AG10803 (cell line): ENCODE measurements at places on chromosomes 16 and 17.

DNA sequence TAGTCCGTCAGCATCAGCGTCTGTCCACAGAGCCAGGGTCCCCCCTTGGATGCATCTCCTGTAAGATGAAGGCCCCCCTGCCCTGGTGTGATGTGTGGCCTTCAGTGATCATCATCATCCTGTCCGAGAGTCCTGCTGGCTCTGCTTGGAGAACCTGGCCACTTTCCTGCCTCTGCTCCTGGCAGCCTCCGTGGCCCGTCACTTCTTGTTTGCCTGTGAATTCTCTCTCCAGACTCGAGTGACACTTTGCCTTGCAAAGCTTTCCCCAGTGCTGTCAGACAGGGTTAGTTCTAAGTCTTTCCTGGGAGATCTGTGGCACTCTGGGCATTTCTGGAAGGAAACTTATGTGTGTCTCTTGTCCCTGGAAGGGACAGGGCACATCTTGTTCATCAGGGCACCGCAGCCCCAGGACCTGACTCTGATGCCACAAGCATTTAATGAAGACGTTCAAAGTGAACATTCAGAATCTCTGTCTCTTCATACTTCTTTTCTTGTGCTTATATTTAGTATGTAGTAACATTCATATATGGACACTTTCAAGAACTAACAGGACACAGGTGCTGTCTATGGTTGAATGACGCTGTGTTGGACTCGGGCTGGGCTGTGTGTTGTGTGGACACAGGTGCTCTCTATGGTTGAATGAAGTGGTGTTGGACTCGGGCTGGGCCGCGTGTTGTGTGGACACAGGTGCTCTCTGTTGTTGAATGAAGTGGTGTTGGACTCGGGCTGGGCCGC lies 68.5 kb downstream of the RPTOR start:
- DNase-seq: no peak

GRCh38 chr17:9436630-9437029 lies 139.0 kb downstream of the STX8 start:
- peak; percentile 87 for DNase-seq

GRCh38 chr17:48195910-48196309 lies 88.3 kb downstream of the SNX11 start:
- no peak for DNase-seq

GRCh38 chr17:82317394-82318168 lies at the start of gene CD7:
TSS of gene CD7 (minus strand) at chr17:82317608. CDS start at chr17:82317495, 113 bp downstream.
- DNase-seq: no peak

GRCh38 chr17:41521574-41522261 lies 3.0 kb upstream of the KRT15 start:
- DNase-seq: peak; percentile 73

DNA sequence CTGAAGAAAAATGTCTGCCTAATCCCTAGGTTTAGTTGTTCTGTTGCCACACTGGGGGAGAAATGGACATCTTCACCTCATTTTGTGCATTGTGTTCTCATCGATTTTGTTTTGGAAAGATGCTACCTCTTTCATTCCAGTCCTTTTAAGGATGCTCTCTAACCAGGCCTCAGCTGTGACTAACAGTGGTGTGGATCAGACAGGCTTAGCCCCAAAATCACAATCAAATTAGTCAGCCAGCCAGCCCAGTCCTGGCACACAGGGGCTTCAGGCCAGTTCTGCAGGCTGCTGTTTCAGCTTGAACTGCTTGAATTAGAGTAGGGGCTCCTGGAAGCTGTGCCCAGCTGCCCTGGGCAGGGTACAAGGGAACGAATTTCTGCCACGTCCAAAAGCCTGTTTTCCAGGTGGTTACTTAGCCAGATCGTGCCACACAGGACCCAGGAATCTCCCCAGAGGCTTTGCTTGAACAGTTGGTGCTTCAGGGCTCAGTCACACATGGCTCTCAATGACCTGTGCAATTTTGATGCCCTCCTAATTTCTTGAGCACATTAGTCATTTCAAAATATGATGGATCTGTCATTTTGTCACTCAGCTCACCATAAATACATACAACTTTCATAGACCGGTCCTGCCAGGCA lies 60.7 kb downstream of the CLEC16A start:
- DNase-seq: peak; percentile 75

- DNase-seq: no peak
These were observed 36.6 kb upstream of the MED9 start for GRCh38 chr17:17440010-17440843.

- DNase-seq: peak; percentile 74
These were observed 263.5 kb downstream of the SNX29 start for GRCh38 chr16:12240036-12240435.

- DNase-seq: no peak
These were observed 17.4 kb downstream of the RNF43 start for GRCh38 chr17:58399974-58400373.

DNA sequence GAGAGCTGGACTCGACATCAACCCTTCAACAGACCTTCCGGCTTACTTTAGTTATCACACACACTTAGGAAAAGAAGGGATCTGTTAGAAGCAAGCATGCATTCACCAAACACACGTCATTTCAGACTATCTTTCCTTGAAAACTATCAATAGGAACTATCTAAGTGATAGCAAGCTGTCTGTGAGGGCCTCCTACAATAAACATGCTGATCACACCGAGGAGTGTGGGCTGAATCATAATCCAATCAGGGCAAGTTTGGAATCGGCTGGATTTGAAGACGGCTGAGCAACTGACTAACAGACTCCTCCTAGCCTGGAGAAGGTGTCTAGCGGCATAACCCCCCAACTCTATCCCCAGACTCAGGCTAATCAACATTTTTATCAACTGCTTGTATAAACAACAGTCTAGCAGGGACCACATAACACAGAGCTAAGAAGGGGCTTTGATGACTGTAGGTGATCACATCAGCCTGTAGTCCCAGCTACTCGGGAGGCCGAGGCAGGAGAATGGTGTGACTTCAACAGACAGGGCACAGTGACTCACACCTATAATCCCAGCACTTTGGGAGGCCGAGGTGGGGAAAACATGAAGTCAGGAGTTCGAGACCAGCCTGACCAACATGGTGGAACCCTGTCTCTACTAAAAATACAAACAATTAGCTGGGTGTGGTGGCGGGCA lies 14.1 kb downstream of the NXN start:
- DNase-seq: no peak

- peak; percentile 13 for DNase-seq
These were observed 910.5 kb downstream of the CDH11 start for GRCh38 chr16:64211331-64211730.

GRCh38 chr16:88491001-88491559 lies 38.0 kb downstream of the ZFPM1 start:
- no peak for DNase-seq

GRCh38 chr16:6345090-6345489 lies 987.6 kb upstream of the RBFOX1 start:
- DNase-seq: no peak

- no peak for DNase-seq
These were observed 7.0 kb downstream of the CHAD start for GRCh38 chr17:50461550-50462132.

DNA sequence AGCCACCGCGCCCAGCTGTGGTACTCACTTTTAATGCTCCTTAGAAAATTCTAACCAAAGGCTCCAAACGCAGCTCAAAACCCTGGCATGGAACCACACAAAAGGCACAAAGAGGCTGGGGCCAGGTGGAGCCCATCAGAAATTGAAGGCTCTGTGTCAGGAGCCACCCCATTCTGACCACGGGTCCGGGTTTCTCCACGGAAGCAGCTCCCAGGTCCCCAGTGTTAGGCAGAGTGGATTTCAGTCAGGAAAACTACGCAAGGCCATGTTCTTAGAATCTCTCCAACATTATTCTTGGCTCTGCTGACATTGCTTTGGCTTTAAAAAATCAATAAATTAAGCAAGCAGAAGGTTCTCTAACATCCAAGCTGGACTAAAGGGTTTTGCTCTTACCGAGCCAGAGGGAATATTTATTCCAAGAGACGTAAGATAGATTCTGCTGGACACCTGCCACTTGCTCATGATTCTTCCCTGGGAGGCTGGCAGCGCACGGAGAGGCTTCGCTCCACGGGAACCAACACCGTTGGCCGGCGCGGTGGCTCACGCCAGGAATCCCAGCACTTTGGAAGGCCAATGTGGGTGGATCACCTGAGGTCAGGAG lies 93.5 kb downstream of the NXN start:
- no peak for DNase-seq

- DNase-seq: no peak
These were observed 96.2 kb downstream of the PRKCA start for GRCh38 chr17:66398617-66399016.

DNA sequence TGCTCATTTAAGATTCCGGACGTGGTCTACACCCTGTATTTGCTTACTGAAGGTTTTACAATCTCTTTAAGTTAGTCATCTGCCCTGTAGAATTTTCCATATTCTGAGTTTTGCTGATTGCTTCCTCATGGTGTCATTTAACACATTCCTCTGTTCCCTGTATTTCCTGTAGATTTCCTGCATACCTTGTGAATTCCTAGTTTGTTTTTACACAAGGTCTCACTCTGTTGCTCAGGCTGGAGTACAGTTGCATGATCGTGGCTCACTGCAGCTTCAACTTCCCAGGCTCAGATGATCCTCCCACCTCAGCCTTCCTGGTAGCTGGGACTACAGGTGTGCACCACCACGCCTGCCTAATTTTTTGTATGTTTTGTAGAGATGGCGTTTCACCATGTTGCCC lies 66.8 kb downstream of the CMIP start:
- DNase-seq: peak; percentile 80

GRCh38 chr16:80122115-80122514 lies 418.7 kb upstream of the DYNLRB2 start:
- peak; percentile 76 for DNase-seq
